ENCODE measurements at places on chromosomes 4 and X.

DNA sequence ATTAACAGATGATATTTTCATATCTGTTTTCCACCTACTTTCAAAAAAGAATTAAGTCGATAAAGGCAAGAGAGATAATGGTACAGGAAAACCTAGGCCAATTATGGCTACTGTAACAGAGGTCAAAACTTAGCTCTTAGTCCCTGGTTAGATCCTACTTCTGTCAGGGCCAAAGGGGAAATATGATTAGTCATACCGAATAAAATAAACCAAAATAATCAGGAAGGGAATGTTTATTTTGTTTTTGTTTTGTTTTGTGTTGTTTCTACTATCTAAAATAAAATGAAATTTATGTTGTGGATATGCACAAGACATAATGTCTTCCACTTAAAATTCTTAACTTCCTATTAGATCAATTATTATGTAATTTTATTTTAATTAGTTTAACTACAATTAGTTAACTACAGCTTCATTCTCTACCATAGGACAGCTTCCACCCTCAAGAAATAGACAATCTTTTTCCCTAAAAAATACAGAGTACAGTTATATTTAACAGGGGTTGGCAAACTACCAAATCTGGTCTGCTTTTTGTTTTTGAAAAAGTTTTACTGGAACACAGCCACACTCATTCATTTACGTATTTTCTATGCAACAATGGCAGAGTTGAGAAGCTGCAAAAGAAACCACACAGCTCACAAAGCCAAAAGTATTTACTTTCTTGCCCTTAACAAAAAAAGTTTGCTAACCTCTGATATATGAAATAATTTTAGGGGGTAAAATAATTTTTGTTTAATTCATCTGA is 25.4 kb downstream of the TMEM47 start:
- no peak for DNase-seq

DNA sequence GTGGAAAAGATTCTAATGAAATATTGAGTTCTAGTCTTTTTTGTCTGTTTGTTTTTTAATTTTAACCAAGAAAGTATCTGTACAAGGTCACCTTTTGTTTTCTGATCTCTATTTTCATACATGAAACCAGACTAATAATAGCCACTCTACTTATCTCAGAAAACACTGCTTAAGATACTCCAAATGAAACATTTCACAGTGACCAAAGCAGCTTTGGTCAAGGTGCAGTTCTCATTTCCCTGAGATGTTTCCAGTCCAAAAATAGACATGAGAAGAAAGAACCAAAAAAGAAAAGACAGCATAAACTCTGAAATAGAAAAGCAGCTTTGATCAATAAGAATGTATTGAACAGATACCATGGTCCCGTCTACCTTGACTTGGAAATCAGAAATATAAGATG is 782.8 kb downstream of the RAB28 start:
- no peak for DNase-seq

DNA sequence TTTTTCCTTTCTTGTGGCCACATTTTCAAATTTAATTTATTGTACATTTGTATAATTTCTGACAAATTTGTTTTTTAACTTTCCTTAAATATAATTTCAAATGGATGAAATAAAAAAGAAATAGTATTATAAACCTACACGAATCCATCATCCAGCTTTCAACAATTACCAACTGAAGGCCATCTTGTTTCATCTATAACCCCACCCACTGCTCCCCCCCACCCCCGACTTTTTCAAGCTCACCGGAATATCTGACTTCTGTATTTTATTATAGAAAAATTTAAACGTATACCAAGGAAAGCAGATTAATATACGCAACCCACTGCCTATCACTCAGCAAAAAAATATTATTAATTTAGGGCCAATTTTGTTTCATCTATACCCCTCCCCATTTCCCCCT is 1.1 kb downstream of the MORF4L2 start:
- no peak for DNase-seq

- no peak for DNase-seq
Observed at GRCh38 chr4:25161593-25161950, 1.3 kb upstream of the SEPSECS start.

DNA sequence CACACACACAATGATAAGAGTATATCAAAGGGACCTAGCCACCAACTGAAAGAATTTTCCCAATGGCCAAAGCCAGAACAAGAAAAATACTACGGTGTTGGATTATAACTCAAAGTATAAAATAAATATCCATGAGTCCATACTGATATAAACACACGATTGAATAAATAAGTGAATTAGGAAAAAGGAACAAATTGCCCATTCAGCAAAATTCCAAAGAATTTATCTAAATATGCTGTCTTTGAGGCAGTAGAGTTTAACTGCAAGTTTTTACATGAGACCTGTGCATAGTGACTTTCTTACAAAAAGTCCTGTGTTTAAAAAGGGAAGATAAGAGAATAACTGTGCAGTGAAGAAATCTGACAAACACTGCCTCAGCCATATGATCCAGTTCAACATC is 278.8 kb upstream of the PPARGC1A start:
- DNase-seq, result no peak

DNA sequence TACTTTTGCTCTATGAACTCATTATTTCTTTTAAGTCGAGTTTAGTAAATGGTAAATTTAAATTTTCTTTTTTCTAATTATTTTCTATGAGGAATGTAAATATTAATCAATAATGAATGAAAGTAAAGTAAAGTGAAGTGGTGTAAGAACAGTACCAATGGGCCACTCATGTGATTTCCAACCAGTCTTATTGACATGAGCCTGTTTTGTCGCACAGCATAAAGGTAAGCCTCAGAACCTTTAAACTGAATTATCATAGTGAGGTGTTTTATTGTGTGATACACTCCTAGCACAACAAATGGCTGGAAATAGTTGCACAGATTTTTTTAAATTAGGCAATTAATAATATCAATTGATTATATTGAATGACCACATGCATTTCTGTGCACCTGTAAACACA is 1.1 kb downstream of the ADH1C start:
- no peak for DNase-seq

DNA sequence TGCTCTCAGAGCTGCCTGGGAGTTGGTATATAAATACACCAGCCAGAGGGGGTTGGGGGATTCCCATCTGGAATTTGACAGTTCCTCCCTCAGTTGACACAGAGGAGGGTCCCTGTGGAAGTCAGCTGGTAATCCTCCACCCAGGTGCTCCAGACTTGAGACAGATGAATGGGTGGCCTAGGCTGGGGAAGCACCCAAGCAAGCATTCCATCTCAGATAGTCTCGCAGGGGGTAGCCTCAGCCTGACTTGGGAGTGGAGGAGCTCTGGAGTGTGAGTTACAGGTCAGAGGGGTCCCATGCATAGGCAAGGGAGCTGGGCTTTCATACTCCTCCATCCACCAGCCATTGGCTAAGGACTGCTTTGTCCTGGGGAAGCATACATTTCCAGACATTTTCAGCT is 229.3 kb upstream of the BCOR start:
- DNase-seq, result no peak

DNA sequence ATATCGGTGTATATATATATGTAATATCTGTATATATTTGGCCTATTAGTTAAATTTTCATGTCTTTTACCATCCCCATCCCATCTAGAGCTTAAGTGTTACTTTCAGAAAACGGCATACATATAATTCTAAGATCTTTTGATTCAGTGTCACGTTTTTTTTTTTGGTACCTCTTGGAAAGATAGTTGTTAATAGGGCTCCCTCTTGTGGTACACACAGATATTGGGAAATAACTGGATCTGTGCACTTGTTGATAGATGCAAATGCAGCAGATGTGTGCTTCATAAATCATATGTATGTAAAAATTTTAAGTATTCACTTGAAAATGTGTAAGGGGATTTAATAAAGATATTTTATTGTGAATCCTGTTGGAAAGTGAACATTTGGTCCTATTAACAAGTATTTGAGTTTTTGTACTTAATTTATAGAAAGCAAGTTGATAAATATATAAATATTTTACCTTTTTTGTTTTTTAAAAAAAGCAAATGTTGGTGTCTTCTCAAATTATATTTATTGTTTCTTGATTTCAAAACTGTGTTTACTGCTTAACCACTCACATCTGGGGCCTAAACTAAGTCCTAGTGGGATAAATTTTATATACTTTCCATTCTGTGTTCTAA is 74.7 kb downstream of the PAQR3 start:
- peak; percentile 33 for DNase-seq

- DNase-seq, result peak; percentile 18
Observed at GRCh38 chrX:63250253-63250868, 100.8 kb downstream of the SPIN4 start.

DNA sequence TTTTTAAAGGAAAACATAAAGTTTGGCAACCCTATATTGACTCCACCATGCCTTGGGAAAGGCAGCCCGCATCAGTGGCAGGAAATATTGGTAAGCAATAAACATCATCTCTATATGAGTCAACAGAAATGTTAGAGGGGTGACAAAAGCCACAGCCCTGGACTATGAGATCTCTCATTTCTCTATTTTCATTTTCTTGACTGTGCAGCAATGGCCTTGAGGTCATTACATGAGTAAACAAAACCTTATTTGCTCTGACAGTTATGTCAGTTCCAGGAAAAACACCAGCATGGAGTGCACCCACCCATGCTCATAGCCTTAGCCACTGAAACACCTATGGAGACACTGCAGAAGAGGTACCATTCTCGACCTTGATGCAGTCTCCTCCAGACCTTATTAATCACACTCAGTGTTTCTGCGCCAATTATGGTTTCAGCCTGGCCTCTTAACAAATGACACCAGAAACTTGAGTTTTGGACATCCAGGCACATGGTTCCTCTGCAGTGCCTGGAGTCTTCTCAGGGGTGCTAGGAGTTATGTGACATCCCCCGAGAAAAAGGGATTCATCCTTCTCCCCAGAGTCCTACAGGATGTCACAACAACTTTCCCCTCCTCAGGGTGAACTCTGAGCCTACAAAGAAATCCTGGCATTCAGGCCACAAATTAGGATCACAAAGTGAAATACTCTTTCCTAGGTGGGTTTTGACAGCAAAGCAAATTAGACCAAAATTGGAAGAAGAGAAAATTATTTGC is 16.0 kb upstream of the HPGD start:
- DNase-seq, result no peak

DNA sequence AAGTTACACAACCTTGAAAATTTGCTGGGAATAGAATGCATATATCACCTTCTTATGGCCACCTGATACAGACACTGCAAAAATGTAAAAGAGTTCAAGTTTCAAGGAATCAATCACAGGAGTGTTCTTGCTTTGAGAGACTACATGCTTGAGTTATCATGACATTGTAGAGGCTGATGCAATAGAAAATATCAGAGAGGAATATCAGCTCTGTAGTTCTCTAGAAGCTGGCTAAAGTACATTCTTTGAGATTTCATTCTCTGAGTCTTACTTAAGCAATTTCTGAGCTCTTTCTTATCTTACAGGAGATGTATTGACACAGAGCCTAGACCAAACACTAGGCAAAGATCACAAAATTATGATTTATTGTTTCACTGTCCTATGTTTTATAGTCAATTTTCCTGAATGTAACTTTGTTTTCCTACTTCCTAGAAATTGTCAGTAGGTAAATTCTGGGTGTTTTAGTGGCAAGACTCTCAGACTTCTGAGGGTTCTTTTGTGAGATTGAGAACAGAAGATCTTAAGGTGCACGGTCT is 152.1 kb upstream of the HPGD start:
- no peak for DNase-seq

DNA sequence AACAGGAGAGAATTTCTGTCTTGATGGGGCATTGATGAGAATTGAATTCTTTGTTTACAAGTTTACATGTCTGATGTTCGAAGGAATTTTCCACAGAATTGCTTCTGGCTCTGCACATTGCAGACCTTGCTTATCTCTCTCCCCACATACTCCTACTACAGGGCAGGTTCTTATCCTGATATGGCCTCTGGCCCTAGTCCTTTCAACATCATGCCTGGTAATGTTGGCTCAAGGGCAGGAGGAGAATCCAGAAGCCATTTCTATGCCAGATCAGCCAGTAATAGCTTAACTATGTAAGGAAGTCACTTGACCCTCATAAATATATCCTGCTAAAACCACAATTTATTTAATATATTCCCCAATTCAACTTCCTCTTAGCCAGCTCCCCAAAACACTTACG is 24.3 kb upstream of the TSPAN5 start:
- no peak for DNase-seq

All from urinary bladder (tissue), 4 donors.